ENCODE measurements at places on chromosomes 16 and 17.

DNA sequence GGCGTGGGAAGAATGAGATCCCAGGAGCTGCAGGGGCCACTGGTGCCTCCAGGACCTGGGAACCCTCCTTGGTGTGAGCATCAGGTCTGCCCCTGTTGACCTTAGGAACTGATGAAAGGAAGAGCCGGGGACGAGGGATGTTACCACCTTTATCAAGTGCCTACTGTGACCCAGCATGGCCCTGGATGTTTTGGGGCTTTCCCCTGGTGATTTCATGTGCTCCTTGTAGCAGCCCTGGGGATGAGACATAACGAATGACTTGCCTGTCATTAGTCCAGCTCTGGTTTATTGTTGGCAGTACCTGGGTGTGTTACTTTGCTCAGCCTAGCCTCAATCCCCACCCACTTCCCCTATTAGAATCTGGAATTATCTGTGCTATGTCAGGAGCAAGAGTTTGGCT lies 39.9 kb downstream of the WSCD1 start:
- no peak for DNase-seq

GRCh38 chr17:10149573-10150399 lies 48.6 kb downstream of the GAS7 start:
- no peak for DNase-seq

DNA sequence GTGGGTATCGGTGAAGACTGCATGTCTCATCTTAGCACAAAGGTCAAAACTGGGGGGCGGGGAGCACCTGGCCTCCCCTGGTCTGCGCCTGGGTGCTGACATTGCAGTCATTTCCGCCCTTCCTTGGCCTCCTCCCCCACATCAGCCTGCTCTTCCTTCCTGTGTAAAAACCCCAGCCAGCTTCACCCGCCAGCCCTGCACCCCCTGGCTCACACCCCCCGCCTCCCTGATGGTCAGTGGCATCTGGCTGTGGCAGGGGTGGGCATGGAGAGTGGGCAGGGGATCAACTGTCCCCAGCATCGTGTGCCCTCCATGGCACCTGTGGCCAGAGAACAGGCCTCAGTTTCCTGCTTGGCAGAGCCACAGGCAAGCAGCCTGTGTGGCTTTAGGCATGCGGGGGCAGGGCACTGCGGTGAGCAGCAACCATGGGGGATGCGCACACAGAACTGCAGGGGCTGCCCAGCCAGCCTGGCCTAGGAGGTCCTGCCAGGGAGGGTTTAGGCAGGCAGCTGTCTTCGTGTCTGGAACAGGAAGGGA lies 26.5 kb upstream of the LASP1NB start:
- DNase-seq: peak; percentile 59

- no peak for DNase-seq
Measured at GRCh38 chr17:52027081-52027480, 131.4 kb downstream of the CA10 start.

GRCh38 chr17:48513097-48513496 lies 17.7 kb downstream of the HOXB1 start:
- no peak for DNase-seq
